NCI-H524 (cell line): ENCODE measurements at places on chromosomes 4 and X.

DNA sequence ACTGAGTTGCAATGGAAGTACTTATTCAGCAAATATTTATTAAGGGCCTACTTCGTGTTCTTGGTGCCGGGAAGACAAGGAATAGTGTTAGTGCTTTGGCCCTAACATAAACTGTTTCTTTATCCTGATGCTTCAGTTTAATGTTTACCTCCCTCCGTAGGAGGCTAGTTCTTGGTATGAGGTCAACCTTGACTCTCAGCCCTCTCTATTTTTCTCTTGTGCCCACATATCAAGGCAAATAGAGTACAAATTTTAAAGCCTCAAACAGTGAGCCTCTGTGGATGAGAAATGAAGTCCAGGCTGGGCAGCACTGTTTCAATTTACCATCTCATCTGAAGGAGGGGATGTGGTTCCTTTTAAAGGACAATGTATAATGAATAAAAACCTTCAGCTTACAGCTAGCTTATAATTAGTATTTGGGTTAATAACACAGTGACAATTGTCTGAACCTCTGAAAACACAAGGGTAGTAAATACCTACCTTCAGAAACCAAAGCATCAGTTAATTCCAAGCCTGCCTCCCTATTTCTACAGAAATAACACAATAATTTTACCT, 68.5 kb downstream of the SH3RF1 start:
- no peak for DNase-seq

DNA sequence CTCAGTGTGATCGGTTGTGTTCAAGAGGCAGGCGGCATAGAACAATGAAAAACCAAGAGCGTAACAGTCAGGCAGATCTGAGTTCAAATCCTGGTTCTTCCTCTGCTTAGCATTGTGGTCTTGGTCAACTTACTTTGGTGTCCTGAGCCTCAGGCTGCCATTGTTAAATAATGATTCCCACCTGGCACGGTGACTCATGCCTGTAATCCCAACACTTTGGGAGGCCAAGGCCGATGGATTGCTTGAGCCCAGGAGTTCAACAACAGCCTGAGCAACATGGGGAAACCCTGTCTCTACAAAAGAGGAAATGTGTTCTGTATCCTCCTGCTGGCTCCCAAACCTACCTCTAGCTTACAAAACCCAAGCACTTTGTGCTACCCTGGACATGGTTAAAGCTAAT, 129.0 kb upstream of the STX18 start:
- DNase-seq = no peak

DNA sequence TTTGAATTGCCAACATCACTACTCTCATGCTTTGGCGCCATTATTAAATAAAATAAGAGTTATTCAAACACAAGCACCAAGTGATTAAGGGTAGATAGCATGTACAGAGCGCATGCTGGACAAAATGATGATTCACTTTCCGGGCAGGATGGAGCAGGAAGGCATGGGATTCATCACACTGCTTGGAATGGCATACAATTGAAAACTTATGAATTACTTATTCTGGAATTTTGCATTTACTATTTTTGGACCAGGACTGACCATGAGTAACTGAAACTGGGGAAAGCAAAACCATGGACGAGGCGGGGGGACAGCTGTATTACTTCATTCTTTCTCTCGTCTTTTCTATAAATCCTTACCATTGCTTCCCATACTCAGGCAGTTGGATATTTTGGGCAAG, 28.5 kb upstream of the FGF5 start:
- no peak for DNase-seq

DNA sequence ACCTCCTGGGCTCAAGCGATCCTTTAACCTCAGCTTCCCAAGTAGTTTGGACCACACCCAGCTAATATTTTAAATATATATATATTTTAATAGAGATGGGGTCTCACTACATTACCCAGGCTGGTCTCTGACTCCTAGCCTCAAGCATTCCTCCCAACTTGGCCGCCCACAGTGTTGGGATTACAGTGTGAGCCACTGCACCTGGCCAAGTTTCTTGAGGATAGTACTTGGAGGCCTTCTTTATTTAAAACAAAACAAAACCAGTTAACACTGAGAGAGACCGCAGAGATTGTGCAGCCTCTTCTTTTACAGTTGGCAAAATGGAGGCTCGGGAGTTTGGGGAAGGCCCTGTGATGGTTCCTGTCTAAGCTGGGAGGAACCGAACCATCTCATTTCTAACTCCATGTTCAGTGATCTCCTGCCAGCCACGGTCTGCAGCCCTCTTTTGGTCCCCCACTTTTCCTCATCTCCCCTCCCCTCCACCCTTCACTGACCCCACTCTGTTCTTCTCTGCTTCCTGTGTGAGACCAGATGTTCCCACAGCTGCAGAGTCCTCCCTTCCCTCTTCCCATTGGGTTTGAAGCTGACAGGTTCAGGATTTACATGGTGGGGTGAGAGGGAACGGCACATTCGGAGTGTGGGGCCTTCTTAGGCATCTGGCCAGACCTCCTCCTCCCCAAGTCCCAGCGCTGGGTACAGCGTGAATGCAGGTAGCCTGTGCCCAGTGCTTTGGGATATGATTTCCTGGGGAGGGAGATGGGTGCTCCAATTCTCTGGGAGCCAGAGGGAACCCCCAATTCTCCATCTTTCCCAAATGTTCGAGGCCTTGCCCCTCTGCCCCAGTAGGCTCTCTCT, 1.4 kb upstream of the SORCS2 start:
- no peak for DNase-seq

- no peak for DNase-seq
These were observed 956.1 kb downstream of the ADGRL3 start for GRCh38 chr4:62156205-62156604.

DNA sequence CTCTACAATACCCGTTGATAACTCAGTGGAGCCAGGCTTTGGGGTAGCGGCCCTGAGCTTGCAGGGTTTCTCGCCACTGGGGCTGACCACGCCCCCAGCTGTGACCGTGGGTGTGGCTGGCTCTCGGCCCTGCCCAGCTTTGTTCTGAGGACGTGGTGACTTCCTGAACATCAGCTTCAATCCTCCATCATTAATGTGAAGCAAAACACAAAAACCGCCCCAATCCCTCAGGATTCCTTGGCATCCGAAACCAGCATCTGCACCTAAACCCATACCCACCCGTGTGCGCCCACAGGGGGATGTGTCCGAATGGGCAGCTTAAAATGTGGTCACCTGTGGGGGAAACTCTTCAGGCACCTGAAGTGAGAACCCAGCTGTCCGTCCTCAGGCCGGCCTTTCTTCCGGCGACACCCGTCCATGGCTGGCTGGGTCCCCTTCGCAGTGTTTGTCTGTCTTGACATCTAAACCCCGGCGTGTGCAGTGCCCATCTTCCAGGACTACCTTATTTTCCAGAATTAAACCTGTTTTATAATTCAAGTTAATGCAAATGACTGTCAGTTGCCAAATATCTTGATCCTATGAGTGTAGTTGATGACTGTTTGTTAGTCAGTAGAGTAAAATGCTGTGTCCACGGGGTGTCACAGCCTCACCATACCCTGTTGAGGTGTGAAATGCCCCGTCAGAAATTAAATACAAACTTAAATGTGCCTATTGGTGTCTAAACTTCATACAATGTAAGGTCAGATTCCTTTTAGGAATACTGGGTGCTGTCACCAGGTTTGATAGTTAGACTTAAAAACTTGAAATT, 27.3 kb downstream of the NELFA start:
- no peak for DNase-seq

DNA sequence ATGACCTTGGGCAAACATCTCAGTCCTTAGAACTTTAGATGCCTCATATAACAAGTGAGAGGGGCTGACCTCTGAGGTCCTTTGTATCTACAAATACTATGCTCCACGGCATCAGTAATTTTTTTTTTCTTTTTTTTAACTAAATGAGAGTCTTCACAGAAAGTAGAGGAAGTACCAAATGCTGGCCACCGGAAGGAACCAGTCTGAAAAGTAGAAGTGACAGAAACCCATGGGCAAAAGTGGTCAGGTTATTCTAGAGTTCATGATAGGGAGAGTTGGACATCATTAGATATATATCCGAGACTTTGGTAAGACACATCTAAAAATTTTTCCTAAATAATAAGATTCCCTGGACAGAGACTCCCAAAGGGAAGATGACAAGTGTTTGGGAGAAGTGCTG, 53.7 kb downstream of the COQ2 start:
- DNase-seq = no peak

GRCh38 chr4:5066101-5066500, 14.8 kb downstream of the STK32B start:
- DNase-seq = peak; percentile 82

GRCh38 chrX:40035726-40036125, 62.0 kb downstream of the BCOR start:
- DNase-seq = no peak

GRCh38 chrX:261167-261918, 19.8 kb upstream of the PLCXD1 start:
- DNase-seq = no peak
